ENCODE measurements at places on chromosomes 16 and 17.
A peak's percentile ranks its signal among the peaks of the same experiment; 100 is the strongest.

GRCh38 chr16:81624760-81625543 lies 154.1 kb upstream of the PLCG2 start:
- DNase-seq, result no peak

- DNase-seq, result peak; percentile 30
These were observed 34.2 kb upstream of the CRHR1 start for GRCh38 chr17:45749831-45750335.

DNA sequence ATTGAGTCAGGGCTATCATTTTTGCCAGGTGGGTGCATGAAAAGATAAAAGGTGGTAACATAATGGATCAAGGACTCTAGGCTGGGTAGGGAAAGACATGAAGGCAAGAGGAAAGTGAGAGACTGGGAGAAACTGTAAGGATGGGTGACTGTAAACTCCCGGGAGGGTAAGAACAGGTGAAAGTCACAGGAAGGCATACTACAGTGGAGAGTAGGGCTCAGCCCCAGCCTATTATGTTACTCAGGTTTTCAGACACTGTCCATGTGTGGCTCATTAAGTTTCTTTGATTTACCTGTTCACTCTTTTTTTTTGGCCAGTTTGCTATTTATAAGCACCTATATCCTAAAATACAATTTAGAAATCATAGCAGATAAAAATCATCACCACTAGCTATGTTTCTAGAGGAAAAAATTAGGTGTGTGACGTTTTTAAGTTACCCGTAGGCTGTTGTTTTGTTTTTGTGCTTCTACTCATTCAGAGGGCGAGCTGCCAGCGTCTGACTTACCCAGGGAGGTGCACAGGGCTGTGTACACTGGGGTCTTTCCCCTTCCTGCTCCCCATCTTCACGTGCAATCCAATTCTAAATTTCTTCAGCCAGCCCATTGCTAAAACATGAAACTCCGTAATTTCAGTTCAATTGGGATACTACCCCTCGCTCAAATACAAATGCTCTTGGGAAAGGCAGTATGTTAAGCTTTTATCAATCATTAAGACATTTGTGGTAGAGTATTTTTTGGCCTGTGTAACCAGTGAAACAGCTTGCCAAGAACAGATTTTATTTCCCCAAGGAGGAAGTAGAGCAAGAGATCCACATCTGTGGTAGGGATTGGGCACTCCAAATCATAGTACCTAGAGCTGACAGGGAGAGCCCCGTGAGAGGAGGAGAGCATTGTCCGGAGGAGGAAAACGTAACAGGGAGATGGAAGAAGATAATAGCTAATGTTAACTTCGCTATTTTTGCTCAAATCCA lies 21.7 kb upstream of the VWA3A start:
- no peak for DNase-seq

DNA sequence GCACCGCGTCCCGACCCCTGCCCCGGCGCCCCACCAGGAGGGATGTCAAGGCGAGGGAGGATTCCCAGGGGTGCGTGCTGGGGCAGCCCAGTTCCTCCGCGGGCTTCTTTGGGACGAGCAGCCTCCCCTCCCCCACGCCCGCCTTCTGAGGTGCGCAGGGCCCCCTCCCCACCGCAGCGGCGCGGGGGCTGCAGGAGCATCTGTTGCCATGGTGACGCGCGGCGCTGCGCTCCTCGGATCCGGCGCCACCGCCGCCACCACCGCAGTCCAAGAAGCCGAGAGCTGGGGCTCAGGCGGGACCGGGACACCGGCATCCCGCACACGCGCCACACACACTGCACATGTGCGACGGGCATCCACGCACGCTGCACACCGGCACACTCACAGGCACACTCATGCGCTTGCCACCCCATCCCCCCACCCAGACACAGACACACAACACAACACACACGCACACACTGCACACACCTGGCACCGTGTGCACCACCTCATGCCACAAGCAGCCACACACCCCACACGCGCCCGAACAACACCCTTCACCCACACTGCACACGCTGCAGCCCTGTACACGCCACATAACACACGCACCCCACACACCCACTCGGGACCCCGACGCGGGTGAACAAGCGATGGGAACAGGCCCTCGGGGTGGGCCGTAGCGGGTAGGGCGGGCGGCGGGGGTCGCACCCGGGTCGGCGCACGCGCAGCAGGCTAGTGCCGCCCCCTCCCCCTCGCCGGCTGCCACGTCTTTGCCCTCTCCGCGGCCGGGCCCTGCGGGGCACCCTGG lies 17.0 kb downstream of the ENPP7 start:
- peak; percentile 28 for DNase-seq

DNA sequence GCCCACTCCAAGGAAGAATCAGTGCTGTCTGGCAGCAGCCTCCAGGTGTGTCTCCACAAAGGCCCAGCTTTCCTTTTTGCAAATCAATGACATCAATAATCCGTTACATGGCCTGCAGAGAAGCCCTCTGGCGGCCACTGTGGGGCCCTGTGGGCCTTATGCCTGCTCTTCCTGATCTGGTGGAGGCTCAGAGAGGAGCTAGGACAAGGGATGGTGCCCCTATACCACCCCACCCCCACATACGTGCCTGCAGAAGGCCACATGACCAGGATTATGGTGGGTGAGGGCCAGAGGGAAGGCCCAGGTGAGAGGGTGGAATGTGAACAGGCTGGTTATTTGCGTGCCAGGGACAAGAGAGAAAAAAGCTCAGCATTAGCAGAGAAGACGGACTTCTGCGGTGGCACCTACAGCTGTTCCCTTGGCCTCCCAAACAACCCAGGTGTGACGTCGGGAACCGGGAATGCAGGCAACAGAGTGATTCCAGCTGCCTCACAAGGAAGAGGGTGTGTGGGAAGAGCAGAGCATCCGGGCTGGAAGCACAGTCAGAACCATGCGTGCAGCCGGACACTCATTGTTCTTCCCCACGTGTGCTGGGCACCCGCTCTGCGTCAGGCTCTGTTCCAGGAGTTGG lies 22.5 kb downstream of the EIF4A3 start:
- DNase-seq, result no peak

DNA sequence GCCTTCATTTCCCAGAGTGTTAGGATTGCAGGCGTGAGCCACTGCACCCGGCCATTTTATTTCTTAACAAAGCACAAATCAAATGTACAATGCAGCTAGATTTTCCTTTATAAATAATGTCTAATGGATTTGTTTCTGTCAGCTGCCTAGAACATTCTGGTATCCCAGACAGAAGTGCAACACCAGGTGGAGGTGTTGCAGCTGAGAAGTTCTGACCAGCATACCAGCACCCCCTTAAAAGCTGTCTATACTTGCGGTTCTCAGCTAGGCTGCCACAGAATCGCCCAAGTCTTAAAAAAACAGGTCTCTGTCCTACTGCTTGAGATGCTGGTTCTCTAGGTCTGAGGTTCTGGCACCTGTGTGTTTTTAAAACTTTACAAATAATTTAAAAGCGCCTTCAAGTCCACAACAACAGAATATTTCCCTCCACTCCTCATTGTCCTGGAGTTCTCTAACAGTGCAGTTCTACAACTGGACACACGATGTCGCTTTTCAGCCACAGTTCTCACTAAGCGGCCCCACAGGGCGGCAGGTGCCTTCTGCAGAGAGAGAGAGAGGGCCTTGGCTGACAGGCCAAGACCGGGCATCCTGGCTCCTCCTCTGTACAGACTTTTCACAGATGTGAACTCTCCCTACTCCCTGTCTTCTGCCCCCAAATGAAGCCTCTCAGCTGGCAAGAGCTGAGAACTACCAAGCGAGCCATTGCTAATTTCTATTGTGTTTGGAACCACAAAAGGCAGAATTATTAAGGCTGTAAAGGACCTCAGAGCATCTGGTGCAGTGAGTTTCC lies 32.6 kb upstream of the MEOX1 start:
- peak; percentile 70 for DNase-seq

DNA sequence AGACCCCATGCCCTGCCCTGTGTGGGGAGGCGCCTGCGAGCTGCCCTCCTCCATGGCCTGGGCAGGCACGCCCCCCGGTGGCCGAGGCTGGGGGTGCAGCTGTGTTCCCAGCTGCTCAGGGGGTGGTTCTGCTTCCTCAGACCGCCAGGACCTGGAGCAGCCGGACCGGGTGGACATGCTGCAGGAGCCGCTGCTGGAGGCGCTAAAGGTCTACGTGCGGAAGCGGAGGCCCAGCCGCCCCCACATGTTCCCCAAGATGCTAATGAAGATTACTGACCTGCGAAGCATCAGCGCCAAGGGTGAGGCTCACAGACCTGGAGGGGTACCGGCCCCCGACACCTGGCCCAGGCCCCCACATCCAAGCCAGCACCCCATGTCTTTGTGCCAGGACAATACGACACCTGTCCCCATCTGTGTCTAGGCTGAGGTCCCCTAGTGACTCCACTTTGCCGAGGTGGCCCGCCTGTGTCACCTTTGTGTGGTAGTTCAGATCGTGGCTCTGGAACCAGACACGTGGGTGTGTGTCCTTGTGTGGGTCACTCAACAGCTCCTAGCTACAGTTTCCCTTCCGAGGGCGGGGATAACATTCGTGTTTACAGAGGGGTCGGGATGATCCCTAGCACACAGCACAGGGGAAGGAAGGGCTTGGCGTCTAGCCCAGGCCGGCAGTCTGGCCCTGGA lies 9.3 kb downstream of the GJD3 start:
- DNase-seq, result peak; percentile 37

GRCh38 chr17:72580321-72581127 lies 459.7 kb downstream of the SOX9 start:
- DNase-seq, result peak; percentile 37

DNA sequence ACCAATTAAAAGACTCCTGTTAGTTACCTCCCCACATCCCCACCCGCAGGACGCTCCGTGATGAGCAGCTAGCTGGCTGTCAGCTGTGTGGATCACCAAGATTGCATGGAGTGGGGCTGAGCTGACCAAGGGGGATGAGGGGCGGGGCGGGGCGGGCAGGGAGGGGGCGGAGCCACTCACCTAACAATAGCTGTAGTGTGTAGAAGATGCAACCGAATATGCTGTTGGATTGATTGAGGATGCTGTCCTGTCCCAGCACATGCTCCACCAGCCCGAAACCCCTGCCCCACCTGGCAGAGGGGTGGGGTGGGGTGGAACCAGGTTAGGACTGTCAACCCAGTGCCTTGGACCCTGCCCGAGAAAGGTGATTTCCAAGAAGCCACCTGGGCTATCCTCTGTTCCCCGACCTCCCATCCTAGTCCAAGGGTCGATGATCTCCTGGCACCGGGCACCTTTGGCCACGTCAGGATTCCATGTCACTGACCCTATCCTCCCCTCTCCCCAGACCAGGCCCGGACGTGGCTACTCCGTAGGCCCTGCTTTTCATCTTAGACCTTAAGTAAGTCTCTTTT lies 1.4 kb downstream of the VKORC1 start:
- no peak for DNase-seq

DNA sequence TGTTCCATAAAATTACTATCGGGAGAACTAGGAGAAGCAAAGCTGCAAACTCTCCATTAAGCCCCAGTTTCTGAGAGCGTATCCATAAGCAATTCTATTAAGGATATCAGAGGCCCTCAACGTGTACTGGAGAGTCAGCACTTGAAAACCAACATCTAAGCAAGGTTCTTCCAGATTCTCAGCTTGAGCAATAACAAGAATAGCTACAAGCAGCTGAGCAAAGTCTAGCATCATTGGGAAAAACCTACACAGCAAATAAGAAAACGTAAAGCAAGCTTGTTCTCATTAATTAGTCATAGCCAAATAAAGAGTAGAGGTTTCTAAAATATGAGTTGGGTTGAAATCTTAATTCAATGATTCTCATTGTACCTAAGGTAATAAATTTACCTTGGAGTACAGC lies 26.9 kb upstream of the COX10 start:
- no peak for DNase-seq

GRCh38 chr17:56317351-56318208 lies 164.3 kb downstream of the ANKFN1 start:
- DNase-seq, result no peak

- DNase-seq, result no peak
These were observed 3.8 kb downstream of the CPNE7 start for GRCh38 chr16:89579351-89579750.

- peak; percentile 85 for DNase-seq
These were observed 72.8 kb upstream of the MED9 start for GRCh38 chr17:17403899-17404576.

DNA sequence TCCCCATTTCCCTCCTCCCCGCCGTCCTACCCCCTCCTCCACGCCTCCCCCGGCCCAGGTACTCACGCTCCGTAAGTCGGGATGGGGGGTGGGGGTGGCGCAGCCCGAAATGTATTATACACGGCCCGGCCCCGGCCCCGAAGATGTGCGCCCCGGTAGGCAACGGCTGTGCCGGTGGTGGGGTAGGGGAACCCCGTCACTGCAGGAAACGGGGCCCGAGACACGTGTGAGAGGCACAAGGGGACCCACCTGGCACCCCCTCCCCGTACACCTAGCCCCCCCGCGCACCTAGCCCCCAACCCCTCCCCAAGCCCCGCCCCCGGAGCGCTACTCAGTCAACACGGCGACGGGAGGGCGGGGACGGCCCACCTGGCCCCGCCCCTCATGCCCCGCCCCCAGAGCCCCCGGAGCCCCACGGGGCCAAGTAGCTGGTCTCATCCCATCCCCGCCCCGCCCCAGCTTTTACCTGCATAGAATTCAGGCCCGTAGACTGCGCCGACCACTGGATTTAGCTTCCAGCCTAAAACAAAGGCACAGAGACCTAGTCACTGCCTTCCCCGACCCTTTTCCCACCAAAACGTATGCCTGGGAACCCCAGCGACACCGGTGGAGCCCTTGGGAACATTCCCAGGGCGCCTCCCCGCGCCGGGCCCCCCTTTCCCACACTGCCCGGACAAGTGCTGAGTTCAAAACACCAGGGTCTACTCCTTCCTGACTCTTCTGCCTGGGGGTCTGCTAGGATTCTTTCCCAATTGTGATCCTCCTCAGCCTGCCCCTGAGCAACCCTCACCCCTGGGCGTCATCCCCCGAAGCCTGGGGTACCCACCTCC lies 22.8 kb downstream of the ENGASE start:
- DNase-seq, result no peak

DNA sequence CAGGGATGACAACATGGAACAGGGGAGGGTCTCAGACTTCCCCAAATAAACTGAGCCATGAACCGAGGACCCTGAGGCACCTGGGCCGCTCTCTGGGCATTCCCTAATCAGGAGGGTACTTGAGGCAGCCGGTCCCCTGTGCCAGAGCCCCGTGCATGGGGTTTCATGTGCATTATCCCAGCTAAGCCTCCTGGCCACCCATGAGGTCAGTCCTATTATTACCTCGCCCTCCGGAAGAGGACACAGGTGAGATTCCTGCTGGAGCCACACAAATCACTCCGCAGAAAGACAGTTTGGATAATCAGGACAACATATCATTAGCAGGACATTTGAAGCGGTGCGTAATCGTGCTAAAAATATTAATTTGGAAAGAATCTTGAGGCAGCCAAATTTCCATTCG lies 274.0 kb downstream of the PARN start:
- DNase-seq, result no peak

- DNase-seq, result no peak
These were observed 10.8 kb upstream of the TLCD3B start for GRCh38 chr16:30041841-30042240.

GRCh38 chr17:11485336-11486100 lies 112.8 kb upstream of the DNAH9 start:
- no peak for DNase-seq

- DNase-seq, result peak; percentile 49
These were observed 16.9 kb downstream of the GRIN2C start for GRCh38 chr17:74842599-74843351.

- no peak for DNase-seq
These were observed 17.0 kb downstream of the ABCC1 start for GRCh38 chr16:15966420-15966819.
